ENCODE measurements at places on chromosomes 16 and 17.
A peak's percentile ranks its signal among the peaks of the same experiment; 100 is the strongest.

DNA sequence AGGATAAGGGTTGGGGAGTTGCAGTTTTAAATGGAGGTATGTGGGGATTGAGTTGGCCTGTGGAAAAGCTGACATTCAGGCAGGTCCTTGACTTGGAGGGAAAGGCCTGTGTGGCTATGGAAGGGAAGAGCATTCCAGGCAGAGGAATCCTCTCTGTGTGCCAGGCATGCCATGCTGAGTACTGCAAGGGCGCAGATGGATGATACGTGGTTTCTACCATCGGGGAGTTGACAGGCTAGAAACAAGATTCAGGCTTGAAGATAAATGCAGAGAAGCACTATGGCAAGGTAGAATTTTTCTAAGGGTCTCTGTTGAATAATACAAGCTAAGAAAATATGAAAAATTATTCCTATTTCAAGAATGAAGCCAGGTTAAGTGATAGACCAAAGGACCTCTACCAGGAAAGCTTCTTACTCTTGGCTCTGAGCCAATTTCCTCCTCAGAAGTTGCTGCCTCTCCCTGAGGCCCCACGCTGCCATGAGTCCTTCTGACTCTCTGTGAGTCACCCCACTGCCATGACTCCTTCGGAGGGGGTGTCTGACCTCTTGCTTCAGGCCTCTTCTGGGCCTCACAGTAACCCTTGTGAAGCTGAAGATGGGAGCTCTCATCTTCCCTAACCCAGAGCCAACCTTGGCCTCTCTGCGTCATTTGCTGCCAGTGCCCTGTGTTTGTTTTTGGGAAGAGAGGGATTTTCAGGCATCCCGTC is 75.8 kb downstream of the WNT3 start:
- DNase-seq: no peak

GRCh38 chr16:24639769-24640168 is 89.7 kb upstream of the TNRC6A start:
- no peak for DNase-seq

DNA sequence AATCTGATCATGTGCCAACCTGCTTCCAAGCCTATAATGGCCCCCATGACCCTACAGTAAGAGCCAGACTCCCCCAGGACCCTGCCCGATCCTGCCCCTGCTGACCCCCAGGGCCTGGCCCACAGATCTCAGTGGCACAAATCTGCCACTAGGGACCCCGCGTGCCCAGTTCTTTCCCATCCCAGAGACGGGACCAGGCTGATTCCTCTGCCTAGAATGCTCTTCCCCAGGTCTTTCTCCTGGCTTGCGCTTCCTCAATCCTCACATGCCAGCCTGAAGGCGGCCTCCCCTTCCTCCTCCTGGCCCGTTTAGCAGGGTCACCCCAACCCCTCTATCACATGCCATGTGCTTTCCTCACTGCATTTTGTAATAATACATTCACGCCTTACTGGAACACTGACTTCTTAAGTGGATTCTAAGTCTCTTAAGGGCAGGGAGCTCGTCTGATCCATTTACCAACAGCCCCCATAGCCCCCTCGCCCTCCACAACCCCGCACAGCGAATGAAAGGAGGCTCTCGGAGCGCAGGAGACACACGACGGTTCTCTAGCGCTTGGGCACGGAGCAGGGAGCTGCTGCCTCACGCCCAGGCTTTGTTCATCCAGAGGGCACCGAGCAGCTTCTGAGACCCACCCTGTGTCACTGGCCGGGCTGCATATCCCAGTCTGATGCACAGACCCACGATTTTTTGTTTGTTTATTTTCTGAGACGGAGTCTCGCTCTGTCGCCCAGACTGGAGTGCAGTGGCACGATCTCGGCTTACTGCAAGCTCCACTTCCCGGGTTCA is 1.2 kb downstream of the TRIM65 start:
- no peak for DNase-seq

GRCh38 chr17:48484850-48485249 is 46.0 kb downstream of the HOXB1 start:
- no peak for DNase-seq

DNA sequence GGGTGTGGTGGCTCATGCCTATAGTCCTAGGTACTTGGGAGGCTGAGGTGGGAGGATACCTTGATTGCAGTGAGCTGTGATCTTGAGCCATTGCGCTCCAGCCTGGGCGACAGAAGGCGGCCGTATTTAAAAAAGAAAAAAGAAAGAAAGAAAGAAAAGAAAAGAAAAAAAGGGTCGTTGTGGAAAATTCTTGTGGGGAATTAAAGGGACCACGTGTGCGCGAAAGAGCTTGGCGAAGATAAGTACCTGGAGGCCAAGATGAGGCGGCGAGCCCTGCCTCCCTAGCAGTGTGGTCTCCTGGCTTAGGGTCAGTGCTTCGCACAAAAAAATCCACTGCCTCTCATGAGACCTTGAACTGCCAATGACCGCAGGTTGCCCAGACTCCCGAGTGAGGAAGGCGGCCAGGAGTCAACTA is 728 bp upstream of the NMT1 start:
- no peak for DNase-seq

GRCh38 chr17:56482229-56482628 is 111.3 kb upstream of the NOG start:
- DNase-seq: no peak

DNA sequence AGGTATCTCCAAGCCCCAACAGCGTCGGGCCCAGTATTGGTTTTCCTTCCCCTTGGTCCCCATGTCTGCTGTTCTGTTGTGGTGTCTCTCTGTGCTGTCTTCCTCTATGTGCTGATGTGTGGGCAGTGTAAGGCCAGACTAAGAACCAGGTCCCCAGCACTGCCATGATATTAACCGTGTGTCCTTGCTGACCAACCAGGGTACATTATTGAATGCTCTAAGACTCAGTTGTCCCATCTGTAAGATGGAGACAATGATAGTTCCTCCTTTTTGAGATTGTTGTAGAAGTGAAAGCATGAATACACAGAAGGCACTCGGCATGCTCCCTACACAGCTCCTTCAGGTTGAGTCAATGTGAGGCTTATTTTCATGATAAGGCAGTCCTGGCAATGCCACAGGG is 20.6 kb downstream of the AOC3 start:
- no peak for DNase-seq

DNA sequence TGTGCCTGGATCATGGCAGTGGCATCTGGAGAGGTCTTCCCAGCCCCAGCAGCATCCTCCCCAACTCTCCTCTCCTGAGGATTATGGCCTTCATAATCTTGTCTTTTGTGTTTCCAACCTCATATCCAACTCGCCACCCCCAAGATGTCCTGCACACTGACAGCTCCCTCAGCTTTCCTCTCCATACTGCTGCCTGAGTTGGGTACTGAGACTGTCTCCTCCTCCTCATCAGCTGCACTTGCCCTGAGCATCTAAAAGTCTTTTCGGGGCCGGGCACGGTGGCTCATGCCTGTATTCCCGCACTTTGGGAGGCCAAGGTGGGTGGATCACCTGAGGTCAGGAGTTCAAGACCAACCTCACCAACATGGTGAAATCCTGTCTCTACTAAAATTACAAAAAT is 2.0 kb downstream of the CD300LB start:
- no peak for DNase-seq

DNA sequence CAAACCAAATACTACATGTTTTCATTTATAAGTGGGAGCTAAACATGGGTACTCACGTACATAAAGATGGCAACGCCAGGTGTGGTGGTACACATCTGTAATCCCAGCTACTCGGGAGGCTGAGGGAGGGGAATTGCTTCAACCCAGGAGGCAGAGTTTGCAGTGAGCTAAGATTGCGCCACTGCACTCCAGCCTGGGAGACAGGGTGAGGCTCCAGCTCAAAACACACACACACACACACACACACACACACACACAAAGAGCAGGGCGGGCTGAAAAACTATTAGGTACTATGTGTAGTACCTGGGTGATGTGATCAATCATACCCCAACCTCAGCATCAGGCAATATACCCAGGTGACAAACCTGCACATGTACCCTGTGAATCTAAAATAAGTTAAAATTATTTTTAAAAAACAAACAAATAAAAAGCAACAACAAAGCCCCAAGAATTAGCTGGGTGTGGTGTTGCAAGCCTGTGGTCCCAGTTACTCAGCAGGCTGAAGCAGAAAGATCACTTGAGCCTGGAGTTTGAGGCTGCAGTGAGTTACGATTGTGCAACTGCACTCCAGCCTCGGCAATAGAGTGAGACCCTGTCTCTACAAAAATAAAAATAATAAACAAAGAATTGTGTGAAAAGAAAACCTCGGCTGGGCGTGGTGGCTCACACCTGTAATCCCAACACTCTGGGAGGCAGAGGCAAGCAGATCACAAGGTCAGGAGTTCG is 11.9 kb upstream of the FAAP100 start:
- no peak for DNase-seq

GRCh38 chr16:59973966-59974365 is 1239.8 kb upstream of the GOT2 start:
- no peak for DNase-seq

DNA sequence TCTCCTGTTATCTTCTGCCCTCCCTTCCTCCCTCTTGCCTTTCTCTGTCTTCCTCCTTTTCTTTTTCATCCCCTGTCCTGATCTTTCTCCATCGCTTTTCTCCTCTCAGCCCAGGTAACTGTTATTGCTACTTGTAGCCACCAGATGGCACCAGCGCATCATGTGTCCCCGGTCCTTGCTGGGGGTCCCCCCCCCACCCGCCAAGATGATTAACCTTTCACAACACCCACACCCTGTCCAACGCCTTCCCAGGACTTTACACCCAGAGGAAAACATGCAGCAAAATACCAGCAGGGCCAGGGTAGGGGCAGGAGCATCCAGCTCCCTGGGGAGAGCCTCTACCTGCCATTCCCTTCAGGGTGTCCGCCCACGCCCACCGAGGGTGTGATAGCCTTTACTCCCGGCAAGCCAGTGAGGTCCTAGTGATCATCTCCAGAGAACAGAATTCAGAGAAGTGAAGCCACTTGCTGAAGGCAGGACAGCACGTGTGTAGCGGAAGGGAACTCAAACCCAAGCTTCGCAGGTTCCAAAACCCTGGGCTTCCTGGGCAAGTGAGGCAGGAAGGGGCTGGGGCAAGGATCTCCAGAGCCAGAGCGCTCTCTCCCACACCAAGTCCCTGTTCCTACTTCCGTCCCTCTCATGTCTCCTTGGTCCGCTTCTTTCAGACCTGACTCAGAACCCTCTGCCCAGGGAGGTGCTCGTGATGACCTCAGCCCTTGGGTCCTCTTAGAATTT is 13.4 kb upstream of the TAC4 start:
- DNase-seq: peak; percentile 22

GRCh38 chr16:68252383-68252782 is 7.2 kb downstream of the PLA2G15 start:
- no peak for DNase-seq

GRCh38 chr16:51359141-51359955 is 208.3 kb upstream of the SALL1 start:
- no peak for DNase-seq

GRCh38 chr16:80627108-80627507 is 86.3 kb downstream of the DYNLRB2 start:
- no peak for DNase-seq

GRCh38 chr16:67708368-67708771 is 10.7 kb downstream of the GFOD2 start:
- DNase-seq: no peak

GRCh38 chr17:2542456-2542855 is 30.8 kb upstream of the METTL16 start:
- DNase-seq: no peak

DNA sequence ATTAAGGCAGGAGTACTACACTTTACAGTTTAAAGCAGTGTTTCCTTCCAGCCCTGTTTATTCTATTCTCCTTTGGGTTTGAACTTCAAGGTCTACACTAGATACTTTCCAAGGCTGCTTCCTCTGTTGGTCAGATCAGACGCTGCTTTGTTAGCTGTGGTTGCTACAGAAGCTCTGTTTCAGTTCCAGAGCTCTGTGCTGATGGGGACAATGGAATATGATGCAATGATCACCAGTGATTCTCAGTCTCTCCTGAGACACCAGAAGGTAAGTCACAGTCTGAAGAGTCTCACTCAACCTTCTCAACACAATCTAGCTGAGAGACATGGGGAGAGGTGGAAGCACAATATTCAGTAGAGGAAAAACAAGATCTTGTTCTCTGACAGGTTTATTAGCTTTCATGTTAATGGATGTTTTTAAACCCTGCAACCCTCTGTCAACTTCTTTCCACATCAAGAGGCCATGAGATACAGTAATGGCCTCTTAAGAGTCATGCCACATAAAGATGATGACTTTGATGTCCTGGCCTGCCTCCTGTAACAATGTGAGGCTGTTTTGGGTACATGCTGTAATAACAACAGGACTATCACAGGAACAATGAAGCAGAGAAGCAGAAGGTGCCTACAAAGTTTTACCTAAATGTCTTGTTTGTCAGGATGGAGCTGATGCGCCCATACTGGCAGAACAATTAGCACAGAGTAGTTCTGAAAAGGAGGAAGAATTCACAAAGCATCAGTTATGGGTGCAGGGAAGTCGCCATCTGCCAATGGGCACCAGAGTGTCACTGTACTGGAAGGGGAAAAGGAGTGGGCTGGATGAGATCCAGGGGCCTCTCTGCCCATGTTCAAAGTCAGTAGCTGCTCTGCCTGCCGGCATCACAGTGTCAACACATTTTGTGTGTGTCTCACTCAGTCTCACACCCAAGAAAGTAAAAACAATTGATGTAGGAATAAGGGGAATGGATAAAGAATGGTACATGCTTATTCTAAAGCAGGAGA is 33.4 kb downstream of the PSME3IP1 start:
- DNase-seq: no peak

- no peak for DNase-seq
Observed at GRCh38 chr17:82148997-82149396, 51.0 kb upstream of the FASN start.

- peak; percentile 23 for DNase-seq
Observed at GRCh38 chr16:11254913-11255736, 879 bp downstream of the SOCS1 start.

DNA sequence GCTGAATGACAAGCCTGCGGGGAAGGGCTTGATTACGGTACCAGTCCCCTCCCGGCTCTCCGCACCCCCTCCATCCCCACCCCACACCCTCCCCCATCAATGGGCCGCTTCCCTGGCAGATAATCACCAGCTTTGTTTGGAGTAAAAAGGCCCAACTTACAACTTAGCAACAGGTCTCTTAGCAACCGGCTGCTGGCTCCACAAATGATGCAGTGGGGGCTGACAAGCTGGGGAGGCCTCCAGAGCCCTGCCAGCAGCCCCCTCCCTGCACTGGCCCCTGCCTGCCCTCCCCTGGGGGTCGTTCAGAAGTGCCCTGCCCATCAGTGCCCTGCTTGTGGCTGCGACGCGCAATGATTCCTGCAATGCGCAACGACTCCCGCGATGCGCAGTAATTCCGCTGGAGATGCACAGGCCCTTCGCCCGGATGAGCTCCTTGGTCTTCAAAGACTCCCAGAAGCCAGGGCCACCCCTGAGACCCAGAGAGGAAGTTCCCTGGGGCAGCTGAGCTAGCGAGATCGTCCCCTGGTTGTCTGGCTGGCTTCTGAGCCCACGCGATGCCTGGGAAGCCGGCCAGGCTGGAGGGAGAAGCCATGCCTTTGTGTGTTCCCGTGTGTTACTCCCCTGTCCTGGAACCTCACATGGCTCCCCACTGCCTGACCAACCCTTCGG is 23.3 kb downstream of the CPNE2 start:
- peak; percentile 9 for DNase-seq
